ENCODE measurements at places on chromosomes 7 and 10.

- DNase-seq: no peak
These were observed 159.5 kb upstream of the HGF start for GRCh38 chr7:81929386-81929785.

DNA sequence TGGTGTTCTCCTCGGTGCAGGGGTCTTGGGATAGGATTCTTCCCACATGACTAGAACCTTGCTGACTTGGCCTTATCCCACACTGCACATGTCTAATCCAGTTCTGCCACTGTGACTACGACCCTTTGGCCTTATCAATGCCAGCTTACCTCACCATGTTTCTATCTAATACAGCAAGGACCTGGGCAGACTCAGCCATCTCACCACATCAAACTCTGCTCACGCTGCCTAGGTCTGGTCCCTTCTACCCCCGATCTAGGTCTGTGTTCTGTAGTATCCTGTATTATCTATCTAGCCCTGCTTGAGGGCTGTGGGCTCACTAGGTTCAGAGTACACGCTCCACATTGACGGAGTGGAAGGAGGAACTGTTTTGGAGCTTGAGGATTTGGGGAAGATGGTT lies 282.4 kb downstream of the HPSE2 start:
- no peak for DNase-seq

- DNase-seq: no peak
These were observed 62.3 kb upstream of the KAT6B start for GRCh38 chr10:74763934-74764591.

DNA sequence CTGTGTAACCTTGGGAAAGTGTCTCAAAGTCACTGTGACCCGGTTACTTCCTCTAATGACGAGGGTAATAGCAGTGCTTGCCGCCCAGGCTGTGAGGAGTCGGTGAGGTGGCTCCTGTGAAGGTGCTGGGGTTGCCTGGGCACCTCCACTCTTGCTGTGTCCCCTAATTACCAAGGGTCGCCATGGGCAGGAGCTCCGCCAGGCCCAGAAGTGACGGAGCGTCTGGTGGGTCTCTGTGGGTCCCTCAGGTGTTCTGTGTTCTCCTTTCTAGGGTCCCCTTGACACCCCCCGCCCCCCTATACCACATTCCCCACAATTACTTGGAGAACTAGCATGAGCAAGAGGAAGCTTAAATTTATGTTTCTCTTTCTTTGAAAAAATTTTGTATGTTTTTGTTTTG lies 161.5 kb downstream of the WDR37 start:
- no peak for DNase-seq

- no peak for DNase-seq
These were observed 497.4 kb upstream of the PODXL start for GRCh38 chr7:132053871-132054270.

GRCh38 chr7:94297397-94297838 lies 97.3 kb upstream of the COL1A2 start:
- DNase-seq: peak; percentile 86
